ENCODE measurements at places on chromosomes 12 and 14.

DNA sequence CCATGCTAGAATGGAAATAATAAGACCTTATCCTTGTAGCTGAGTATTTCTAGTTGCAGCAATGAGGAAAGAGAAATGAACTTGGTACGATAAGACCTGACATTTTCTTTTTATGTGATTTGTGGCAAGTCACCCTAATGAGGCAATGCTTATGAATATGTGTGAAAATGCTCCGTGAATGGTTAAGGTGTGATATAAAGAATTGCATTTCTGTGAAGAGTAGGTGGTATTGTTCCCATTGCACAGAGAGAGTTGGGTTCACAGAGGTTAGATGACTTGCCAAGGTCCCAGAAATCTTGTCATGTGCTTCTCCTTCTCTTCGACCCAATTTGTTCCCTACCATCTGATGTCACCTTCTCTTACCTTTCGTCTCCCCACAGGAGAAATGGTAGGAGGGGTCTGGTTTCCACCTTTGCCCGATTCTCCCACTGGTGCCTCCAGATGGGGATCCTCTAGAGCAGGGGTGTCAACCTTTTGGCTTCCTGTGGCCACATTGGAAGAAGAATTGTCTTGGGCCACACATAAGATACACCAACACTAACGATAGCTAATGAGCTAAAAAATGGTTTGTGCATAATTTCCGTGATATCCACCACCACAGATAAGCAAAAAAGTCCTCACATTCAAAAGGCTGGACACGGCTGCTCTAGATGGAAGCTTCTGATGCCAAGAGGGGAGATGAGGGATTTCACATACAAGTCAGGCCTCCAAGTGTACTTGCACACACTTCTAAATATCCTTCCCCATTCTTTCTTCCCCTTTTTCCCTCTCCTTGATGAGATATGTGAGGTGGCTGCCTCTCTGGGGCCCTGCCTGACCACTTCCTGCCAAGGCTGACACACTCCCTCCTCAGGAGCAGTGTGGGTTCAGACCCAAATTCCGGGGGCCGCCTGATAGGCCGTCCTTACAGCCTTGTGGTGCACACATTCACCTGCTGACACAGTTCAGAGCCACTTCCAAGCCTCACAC, 96.1 kb downstream of the PLXNC1 start:
- DNase-seq: peak; percentile 20

- no peak for DNase-seq
Measured at GRCh38 chr12:29589851-29590250, 92.4 kb upstream of the OVCH1 start.

GRCh38 chr14:74085828-74086227, 1.1 kb downstream of the LIN52 start:
- no peak for DNase-seq

DNA sequence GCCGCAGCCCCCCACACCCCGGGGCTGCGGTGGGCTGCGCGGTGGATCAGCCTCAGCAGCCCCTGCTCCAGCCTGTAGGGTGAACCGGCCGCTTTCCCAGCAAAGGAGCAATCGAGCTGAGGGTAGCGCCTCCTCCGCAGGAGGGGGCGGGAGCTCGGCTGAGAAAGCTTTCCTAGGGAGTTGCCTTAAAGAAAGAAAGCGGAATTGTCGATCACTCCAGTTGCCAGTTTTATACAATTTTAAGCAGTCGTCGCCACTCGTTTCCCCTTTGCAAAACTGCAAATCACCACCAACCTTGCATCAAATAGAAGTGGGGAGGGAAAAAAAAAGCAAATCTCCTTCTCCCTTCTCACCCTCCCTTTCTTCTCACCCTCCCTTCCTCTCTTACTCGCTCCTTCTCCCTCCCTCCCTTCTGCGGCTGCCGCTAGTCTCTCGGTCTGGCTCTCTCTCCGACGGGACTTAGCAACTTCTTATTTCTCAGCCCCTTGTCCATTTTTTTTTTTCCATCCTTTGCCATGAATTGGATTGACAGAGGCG, at the start of gene PDE3A:
TSS of gene PDE3A (plus strand) at position 424 of the 537 bp plus-strand sequence. CDS start 748 bp downstream, outside the sequence.
- no peak for DNase-seq

GRCh38 chr12:109482894-109483293, 5.5 kb downstream of the UBE3B start:
- no peak for DNase-seq

- DNase-seq: no peak
Measured at GRCh38 chr12:109286652-109287051, 22.4 kb downstream of the FOXN4 start.

DNA sequence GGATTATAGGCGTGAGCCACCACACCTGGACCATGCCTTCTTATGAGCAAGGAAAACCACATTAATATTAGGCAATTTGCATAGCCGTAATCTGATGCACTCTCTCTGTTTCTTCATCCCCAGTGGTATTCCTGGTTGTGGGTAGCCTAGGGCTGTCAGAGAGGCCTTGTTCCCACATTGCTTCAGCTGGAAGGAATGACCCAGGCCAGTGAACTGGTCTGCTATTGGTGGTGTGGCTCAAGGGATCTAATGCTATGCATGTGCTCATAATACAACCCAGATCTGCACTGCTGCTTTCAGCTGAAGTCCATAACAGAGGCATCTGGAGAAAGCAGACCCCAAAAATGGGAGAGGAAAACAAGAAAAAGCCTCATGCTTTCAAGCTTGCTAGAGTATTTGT, 33.1 kb upstream of the G2E3 start:
- no peak for DNase-seq

DNA sequence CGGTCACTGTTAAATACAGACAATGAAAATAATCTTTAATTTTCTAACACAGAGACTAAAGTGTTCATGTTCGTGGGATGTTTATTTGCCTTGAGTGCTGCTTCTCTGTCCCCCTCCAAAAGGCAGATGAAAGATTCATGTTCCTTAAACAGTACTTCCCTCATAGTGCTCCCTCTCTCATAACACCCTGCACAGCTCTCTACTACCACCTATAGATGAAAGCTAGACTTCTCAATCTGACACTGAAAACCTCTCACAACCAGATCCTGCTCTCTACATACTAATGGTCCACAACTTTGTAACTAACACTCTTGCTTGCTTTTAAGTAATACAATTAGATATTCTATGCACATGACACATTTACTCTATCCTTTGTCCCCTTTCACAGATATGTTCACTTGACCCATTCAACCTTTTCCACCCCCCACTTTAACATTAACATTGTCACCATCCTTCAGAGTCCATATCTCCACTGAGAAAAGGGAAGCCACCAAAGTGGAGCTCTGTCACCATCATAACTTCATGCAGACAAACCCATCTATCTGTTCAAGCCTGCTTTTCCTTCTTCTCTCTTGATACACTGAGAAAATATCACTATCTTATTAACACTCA, 266.4 kb upstream of the USP15 start:
- DNase-seq: no peak

DNA sequence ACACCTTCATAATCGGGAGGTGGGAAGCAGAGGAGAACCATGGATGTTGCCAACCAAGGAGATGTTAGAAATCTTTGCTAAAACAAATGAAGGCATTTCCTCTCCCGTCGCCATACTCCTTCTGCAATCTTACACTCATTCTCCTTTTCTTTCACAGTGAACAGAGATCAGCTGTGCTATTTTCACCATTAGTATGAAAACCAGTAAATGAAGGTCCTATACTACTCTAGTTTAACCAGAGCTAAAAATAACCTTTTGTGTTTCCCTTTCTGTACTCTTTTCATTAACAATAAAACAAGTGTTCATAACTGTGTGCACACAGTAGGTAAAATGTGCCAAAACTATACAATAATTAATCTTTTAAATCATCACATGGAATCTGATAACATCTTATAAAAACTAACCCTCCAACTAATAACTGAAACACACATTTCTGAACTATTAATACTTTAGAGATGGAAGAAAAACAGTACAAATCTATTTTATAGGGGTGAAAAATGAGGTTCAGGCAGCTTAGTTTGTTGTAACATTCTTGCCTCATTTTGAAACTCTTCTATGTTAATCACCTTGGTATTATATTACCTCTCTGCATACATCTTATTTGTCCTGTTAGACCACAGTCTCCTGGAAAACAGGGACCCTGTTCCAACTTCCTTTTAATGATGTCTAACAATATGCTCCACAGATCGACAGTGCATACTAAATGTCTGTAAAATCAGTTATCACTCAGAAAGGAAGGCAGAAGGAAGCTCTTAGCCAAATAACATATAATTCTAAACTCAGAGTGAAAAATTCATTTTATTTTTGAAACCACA, 69.5 kb downstream of the SPPL3 start:
- no peak for DNase-seq

Measured in stimulated activated CD8-positive, alpha-beta memory T cell treated with anti-CD3 and anti-CD28 coated beads, Interleukin-2, amount 100 ng/mL, for 1 hour (primary cell).